ENCODE measurements at places on chromosomes 11 and 22.

GRCh38 chr22:20885557-20886323, 26.9 kb downstream of the SNAP29 start:
- DNase-seq = peak; percentile 88

DNA sequence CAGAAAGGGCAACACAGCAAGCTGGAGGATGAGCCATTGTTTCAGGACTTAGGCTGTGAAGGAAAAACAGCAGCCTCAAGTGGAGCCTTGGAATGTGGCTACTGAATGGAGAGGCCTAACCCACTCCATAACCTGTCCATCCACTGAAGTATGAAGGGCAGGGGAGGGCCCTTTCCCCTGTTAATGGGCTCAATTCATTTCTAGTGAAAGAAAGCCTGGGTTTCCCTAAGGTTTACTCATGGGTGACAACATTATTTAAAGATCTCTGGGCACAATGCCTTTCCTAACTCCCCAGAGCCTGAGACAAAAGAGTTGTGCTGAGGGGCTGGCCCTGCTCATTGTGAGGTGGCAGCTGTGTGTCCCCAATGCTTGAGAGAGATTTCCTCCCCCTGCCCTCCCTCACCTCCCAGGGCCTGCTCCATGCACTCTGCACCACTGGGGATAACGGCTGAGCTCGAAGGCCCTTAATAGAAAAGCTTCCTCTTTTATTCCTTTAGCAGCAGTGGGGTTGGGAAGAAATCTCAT, 83.8 kb downstream of the ME3 start:
- peak; percentile 85 for DNase-seq

- peak; percentile 69 for DNase-seq
Observed at GRCh38 chr22:19891317-19892256, 36.9 kb upstream of the GNB1L start.

- peak; percentile 30 for DNase-seq
Observed at GRCh38 chr11:74677131-74677530, 54.1 kb downstream of the CHRDL2 start.

DNA sequence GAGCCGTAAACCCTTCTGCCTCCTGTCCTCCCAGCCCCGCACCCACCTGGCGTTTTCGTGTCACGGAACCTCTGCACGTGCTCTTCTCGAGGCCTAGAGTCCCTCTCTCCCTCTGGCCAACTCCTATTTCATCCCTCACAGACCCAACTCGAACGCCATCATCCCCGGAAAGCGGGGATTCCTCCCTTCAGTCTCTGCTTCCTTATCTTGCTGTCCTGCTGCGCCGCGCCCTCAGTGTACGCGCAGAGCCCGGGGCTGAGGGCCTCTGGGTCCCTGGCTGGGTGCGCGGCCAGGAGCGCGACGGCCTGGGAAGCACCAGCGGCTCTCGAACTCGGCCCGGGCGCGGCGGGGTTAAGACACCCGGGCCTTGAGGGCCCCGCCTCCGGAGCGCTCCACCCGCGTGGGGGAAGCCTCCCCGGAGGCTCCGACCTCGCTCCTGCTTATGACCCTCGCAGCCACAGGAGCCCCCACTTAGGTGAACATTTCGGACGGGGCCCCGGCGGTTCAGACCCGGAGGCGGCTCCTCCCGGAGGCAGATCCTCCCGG, 398 bp upstream of the ATG16L2 start:
- DNase-seq = no peak

DNA sequence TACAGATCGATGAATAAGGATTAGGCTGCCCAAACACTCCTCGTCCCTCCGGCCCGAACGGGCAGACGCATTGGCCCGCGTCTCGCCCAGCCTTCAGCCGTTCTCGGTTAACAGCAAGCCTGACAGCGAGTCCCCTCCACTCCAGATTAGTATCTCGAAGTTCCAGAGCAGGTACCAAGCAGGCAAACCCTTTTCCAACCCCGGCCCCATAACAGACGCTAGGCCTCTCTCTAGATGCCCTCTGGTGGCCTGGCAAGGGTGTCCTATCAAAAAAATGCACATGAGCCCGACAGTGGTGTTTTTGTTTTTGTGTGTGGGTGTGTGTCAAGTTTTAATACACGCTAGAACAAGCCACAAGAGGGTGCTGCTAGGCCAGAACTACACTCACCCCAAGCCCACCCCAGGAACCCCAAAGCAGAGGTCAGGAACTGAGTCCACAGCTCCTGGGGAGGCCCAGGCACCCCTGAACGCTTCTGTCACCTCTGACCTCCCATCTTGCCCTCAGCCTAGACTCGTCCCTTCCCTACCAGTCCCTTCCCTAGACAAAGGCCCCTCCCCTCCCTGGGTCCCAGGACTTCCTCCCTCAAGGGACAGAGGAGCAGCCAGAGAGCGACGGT, 658 bp upstream of the ARFGAP2 start:
- peak; percentile 78 for DNase-seq

GRCh38 chr22:33519974-33520903, 400.0 kb downstream of the LARGE1 start:
- no peak for DNase-seq

- no peak for DNase-seq
Observed at GRCh38 chr11:16421826-16422225, 65.5 kb upstream of the SOX6 start.

- DNase-seq = no peak
Observed at GRCh38 chr22:45240104-45240809, 437 bp downstream of the KIAA0930 start.

GRCh38 chr22:23055449-23056179, 14.7 kb upstream of the GNAZ start:
- no peak for DNase-seq

- no peak for DNase-seq
Observed at GRCh38 chr11:117026593-117027330, 71.5 kb downstream of the SIK3 start.

GRCh38 chr11:31617246-31617645, 107.7 kb downstream of the ELP4 start:
- DNase-seq = no peak

GRCh38 chr22:20951151-20951931, 15.7 kb upstream of the AIFM3 start:
- DNase-seq = no peak

GRCh38 chr22:29291215-29291614, 15.2 kb upstream of the GAS2L1 start:
- DNase-seq = no peak
